ENCODE measurements at places on chromosomes 11 and 22.

DNA sequence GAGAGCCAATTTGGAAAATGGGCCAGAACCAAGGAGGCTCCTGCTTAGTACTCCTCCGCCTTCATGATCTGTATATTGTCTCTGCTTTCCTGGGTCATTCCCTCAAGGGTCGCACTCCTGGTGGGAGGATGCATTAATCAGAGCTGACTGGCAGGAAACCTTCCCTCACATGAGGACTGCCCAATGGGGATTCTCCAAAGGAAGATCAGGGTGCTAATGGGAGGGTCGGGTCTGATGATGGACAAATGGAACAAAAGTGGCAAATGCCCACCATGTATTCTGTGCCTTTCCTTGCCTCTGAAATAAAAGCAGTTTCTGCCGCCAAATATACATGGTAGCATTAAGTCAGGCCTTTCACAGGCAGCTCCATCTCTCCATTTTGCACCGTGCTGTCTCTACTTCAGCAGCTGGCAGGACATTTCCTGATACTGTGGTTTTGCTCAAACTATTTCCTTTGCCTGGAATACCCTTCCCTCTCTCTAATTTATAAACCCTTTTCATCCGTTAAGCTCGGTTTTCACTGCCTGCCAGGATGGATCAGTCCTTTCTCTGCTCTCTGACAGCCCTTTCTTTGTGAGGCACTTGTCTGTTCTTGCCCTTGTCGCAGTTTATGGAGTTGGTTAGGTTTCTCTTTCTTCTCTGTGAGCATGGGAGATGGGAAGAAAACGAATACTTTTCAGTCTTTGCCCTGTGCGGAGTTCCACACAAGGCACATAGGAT lies 13.5 kb downstream of the SREBF2 start:
- no peak for DNase-seq

GRCh38 chr11:107696140-107696539 lies 15.7 kb downstream of the SLN start:
- no peak for DNase-seq

GRCh38 chr11:128738942-128739341 lies 45.1 kb downstream of the FLI1 start:
- DNase-seq, result no peak

GRCh38 chr11:94567181-94567670 lies at the start of gene PIWIL4:
Gene PIWIL4 (plus strand): TSS chr11:94567368. CDS start chr11:94567519, 151 bp downstream.
- DNase-seq, result no peak

- no peak for DNase-seq
These were observed 13.7 kb downstream of the PAX6 start for GRCh38 chr11:31797190-31798056.
